ENCODE measurements at places on chromosomes 7 and 10.

DNA sequence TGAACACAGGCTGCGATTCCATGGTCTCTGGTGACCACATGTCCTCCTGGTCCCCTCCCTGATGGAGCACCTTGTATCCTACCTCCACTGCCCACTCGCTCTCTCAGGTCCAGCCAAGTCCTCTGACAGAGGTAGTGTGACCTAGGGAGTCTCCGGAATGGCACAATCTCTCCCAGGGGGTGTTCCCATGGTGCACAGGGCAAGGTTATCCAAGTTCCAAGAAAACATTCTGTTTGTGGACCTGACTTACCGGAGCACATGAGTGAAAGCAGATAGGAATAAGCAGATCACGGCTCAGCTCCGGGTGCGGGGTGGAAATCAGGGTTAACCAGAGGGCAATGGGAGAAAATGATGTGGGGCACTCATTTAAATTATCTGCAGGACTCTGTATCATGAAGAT lies 45.8 kb upstream of the INSIG1 start:
- DNase-seq: no peak

- no peak for DNase-seq
Measured at GRCh38 chr10:70546584-70546983, 56.0 kb downstream of the PRF1 start.

GRCh38 chr7:67022511-67022910 lies 25.9 kb downstream of the TYW1 start:
- DNase-seq: no peak

- no peak for DNase-seq
Measured at GRCh38 chr10:12444981-12445700, 95.8 kb downstream of the CAMK1D start.

GRCh38 chr7:12456506-12456905 lies 52.8 kb upstream of the VWDE start:
- no peak for DNase-seq

GRCh38 chr7:80819503-80819902 lies 99.3 kb downstream of the SEMA3C start:
- DNase-seq: no peak
